Stimulated activated CD8-positive, alpha-beta memory T cell treated with anti-CD3 and anti-CD28 coated beads, Interleukin-4, amount 100 ng/mL, for 24 hours (primary cell): ENCODE measurements at places on chromosomes 3 and 15.
A peak's percentile ranks its signal among the peaks of the same experiment; 100 is the strongest.

DNA sequence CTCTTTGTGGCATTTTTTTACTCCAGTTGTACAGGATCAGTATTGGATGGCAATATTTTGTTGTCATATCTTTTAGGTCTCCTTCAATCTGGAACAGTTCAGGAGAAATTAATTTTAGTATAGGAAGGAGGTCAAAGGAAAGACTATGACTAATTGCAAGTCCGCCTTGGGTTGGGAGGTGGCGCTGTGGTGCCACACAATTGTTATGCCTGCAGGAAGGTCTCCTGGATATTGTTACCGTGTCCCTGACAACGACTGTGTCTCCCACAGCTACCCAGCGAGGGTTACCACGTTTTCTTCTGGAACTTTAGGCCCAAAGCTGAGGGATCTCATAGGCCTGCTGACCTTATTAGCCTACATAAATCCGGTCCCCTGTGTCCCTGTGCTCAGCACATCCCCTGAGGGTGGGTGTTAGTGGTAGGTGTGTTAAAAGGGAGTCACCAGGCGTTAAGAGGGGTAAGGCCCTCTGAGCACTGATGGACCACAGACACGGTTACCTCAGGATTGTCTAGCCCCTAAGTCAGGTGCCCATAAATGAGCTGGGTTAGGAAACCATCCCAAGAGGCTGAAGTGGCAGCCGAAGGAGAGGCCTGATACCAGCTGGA is 31.5 kb downstream of the KCNAB1 start:
- DNase-seq = peak; percentile 26

DNA sequence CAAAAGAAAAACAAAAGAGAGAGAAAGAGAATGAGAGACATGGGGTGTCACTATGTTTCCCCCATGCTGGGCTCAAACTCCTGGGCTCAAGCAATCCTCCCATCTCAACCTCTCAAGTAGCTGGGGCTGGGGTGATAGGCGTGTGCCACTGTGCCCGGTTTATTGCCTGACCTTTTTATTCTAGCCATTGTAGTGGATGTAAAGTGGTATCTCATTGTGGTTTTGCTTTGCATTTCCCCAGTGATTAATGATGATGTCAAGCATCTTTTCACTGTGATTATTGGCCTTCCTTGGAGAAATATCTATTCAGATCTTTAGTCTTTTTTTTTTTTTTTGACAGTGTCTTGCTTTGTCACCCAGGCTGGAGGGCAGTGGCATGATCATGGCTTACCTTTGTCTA is 37.7 kb upstream of the GK5 start:
- no peak for DNase-seq

GRCh38 chr15:31333119-31333518 is 6.5 kb downstream of the KLF13 start:
- DNase-seq = no peak

- no peak for DNase-seq
Measured at GRCh38 chr15:83292317-83292716, 7.9 kb upstream of the BNC1 start.

- no peak for DNase-seq
Measured at GRCh38 chr3:4850211-4850927, 128.9 kb upstream of the BHLHE40 start.

DNA sequence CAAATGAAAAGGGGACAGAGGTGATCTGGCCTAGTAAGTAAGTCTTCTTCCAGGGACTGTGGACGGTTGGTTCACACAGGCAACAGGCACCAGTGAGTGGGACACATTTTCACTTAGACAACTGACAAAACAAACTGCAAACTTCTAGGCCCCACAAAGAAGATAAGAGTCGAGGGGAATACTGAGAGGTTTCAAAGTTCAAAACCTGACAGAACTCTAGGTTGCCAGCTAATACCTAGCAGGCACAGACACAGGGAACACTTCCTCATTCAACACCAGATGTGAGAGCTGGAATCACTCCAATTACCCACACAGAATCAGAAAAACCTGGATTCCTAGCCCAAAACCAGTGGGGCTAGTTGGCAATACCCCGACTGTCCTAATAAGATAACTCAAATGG is 621.7 kb downstream of the ZPLD1 start:
- DNase-seq = no peak

DNA sequence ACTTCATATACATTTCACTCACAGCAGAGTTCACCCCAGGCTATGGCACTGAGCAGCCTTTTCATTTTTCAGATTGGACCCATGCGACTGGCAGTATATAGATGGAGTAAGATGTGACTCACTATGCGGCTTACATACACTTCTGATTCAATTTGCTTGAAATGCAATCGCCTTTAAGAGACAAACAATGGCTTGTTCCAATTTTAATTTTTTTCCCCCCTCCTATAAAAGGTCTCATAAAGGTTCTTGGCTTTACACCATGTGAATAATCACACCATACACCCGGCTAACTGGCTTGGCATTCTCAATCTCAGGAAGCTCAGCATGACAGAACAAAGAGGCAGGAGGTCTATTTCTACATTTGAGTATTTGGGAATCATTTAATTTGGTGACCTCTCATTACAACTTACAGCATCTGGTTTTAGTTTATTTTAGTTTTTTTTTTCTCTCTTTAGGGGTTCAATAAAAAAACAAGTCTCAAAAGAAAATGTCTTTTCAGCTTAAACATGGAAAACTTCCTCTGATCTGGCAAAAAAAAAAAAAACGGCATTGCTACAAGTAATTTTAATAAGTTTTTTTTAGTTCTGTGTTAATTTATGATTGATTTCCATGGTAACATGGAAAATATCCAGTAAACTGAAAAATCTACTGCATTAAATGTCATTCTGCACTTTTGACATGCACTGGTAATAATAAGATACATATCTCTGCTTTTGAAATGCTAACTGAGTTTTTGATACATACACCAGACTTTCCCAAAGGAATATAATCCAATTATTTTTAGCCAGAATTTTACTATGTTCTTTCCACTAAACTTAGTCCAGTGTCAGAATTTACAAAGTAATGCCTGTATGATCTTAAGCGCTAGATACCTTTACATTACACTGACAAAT is 38.8 kb downstream of the GADL1 start:
- DNase-seq = no peak

DNA sequence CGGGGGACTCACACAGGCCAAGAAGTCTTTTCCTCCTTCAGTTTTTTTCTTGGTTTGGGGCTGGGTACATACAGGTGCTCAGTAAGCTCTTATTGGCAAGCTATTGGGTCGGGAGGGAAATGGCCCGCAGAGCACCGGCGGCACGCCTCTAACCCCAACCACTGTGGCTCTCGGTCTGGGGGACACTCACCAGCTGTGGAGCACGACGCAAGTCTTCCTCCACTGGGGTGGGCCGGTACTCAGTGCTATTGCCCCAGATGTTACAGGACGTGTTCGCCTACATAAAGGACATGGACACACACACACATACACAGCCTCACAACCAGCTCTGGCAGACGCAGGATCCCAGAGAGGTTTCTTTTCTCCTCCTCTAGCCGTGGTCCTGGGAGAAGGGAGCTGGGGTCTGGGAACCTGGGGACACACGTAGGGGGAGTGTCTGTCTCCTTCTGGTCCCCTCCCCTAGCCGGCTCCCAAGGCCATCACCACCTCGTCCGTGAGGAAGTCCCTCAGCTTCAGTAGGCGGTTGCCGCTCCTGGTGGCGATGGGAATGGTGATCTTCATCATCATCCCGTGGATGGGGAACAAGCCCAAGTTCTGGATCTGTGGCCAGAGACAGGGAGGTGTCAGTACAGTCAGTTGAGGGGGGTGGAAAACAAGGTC is 33.4 kb downstream of the FEM1B start:
- no peak for DNase-seq
